PC-9 (cell line): ENCODE measurements at places on chromosomes 4 and X. TPM values are rescaled to one million over a fixed set of nuclear protein-coding genes. Genes with fewer than 3 reads are reported as not detected.

Gene CABS1
- total RNA-seq: not detected in 2 replicates

Gene HTN3
- not detected in 2 replicates for total RNA-seq

Gene CSAG3
- 41.6 and 52.9 TPM in 2 replicates for total RNA-seq

Gene CTSO
- 4.8 and 5.0 TPM in 2 replicates for total RNA-seq

Gene PAGE4
- not detected in 2 replicates for total RNA-seq

- H3K4me1 ChIP-seq: peaks cover 12% of the 10 kb centered on the region
- H3K27me3 ChIP-seq: no peaks in the 10 kb centered on the region
- no peak overlapping the region for H3K4me3 ChIP-seq
- H3K27ac ChIP-seq: peak overlapping the region; percentile 11; the same call in 1 of the 2 replicates
- no peaks in the 10 kb centered on the region for H3K36me3 ChIP-seq
- no peak for DNase-seq
Measured at GRCh38 chr4:38837849-38838248, 18.8 kb downstream of the TLR6 start.

Gene GAGE12H
- not detected in 2 replicates for total RNA-seq

GRCh38 chr4:7261087-7261486 lies 68.7 kb downstream of the SORCS2 start:
- H3K4me3 ChIP-seq: no peak overlapping the region
- no peak overlapping the region for H3K27ac ChIP-seq
- H3K27me3 ChIP-seq: no peaks in the 10 kb centered on the region
- H3K36me3 ChIP-seq: no peaks in the 10 kb centered on the region

Gene GYPE
- total RNA-seq: not detected in 2 replicates

GRCh38 chr4:94960708-94961107 lies 203.0 kb downstream of the BMPR1B start:
- no peak overlapping the region for H3K4me3 ChIP-seq
- no peak overlapping the region for H3K27ac ChIP-seq
- no peak for DNase-seq
- no peaks in the 10 kb centered on the region for H3K27me3 ChIP-seq
- H3K4me1 ChIP-seq: no peaks in the 10 kb centered on the region

DNA sequence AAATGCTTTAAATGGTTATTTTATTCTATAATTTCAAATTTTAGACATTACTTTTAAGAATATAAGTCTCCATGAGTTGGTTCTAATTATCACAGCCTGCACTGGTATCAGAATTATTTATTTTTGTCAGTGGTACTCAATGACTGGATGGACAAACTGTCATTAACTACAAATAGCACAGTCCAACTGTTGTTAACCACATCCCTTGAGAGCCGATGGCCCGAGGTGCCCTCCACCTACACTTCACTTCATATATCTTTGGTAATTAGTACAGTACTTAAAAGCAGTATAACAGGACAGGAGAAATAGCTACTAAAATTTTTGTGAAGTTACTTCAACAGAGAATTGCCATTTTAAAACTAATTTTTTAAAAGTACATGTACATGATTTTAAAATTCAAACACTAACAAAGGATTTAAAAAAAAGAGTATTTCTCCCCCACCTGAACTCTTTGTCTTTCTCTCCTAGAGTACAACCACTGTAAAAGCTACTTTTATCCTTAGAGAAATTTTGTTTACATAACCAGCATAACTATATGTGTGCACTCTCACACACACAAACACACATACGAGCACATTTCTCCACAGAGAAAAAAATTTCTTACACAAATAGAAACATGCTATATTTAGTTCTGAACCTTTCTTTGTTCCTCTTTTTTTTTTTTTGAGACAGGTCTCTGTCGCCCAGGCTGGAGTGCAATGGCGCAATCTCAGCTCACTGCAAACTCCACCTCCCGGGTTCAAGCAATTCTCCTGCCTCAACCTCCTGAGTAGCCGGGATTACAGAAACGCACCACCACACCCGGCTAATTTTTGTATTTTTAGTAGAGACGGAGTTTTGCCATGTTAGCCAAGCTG lies 6.5 kb downstream of the TIFA start:
- H3K4me1 ChIP-seq: peaks cover 20% of the 10 kb centered on the region
- no peaks in the 10 kb centered on the region for H3K27me3 ChIP-seq
- peaks cover 5% of the 10 kb centered on the region for H3K36me3 ChIP-seq
- no peak overlapping the region for H3K4me3 ChIP-seq

- no peaks in the 10 kb centered on the region for H3K27me3 ChIP-seq
- H3K4me3 ChIP-seq: no peak overlapping the region
- DNase-seq: no peak
- no peak overlapping the region for H3K27ac ChIP-seq
- H3K4me1 ChIP-seq: no peaks in the 10 kb centered on the region
Measured at GRCh38 chr4:14000091-14000814, 372.7 kb upstream of the BOD1L1 start.

DNA sequence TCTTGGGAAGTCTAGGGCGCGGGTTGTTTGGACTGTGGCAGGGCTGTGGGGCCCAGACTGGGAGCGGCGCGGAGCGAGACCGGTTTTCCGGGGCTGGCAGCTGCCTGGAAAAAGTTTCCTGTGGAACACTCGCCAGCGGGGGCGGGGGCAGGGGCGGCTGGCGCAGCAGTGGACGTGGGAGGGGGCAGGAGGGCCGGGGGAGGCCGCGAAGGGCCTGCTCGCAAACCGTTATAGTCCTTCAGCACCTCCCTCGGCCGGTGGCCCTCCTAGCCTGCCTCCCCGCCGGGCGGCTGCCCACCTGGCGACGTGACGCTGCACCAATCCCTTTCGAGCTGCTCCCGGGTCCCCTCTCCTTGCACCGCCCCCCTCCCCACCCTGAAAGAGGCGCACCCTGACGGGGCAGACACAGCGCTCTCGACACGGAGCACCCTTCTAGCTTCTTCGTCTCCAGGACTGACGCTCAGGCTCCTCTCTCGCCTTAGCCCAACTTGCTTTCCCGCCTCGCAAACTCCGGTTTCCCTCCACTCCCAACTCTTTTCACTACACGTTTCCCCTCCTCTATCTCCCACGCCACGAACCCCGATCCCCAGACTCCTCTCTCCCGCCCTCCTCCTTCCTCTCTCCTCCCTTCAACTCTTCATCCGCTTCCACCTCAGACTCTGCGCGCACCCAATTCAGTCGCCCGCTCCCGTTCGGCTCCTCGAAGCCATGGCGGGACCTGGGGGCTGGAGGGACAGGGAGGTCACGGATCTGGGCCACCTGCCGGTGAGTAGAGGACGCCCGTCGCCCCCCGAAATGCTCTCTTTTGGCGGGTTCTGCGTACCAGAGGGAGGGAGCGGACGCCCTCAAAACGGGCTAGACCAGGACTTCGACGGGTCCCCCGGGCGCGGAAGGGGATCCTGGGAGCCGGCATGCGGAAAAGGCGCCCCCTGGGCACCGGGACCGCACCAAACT lies at the start of gene NRK:
TSS of gene NRK (plus strand) at position 402 of the 954 bp plus-strand sequence. CDS start at position 709, 307 bp downstream.
- peak; percentile 6 for DNase-seq
- no peaks in the 10 kb centered on the region for H3K36me3 ChIP-seq
- H3K4me1 ChIP-seq: no peaks in the 10 kb centered on the region
- no peaks in the 10 kb centered on the region for H3K27me3 ChIP-seq

Gene PLXNB3
- total RNA-seq: 39.4 and 41.4 TPM in 2 replicates

Gene TCEAL6
- not detected in 2 replicates for total RNA-seq

DNA sequence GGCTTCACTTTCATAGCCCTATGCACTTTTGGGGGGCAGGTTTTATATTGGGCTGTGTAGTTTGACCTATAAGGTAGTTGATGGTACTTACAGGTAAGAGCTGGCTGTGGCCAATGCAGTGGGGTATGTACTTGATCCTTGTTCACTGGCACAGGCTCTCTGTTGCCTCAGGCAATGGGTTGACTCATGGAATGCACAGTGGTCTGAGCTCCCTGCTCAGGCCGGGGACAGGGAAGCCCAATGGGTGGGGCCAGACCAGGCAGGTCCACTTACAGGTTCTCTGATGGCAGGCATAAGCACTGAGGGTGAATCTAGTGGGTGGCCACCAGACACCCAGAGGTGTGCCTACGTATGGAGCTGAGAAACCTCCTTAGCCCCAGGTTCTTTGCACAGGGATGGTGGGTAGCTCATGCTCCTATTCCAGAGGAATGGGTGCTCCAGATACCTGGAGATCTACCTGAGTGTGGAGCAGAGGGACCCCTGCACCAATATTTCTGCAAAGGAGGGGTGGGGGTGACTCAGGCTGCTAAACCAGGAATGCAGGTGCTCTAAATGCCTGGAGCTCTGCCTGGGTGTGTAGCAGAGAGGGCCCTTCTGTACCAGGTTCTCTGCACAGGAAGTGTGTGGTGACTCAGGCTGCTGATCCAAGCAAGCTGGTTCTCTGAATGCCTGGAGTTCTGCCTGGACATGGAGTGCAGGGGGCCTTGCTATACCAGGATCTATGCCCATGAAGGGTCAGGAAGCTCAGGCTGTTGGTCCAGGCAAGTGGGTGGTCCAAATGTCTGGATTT lies 52.3 kb downstream of the IL1RAPL2 start:
- DNase-seq: peak; percentile 80
- no peaks in the 10 kb centered on the region for H3K36me3 ChIP-seq
- H3K27me3 ChIP-seq: no peaks in the 10 kb centered on the region
- peak overlapping the region; percentile 31; the same call in 1 of the 2 replicates for H3K4me3 ChIP-seq
- peaks cover 38% of the 10 kb centered on the region for H3K4me1 ChIP-seq

- no peak for DNase-seq
- H3K36me3 ChIP-seq: no peaks in the 10 kb centered on the region
- no peak overlapping the region for H3K27ac ChIP-seq
- H3K4me3 ChIP-seq: no peak overlapping the region
Measured at GRCh38 chrX:115494161-115494560, 66.8 kb upstream of the PLS3 start.

Gene FDCSP
- not detected in 2 replicates for total RNA-seq

Gene GCNA
- total RNA-seq: 0.48 and 1.4 TPM in 2 replicates

Gene CT45A1
- total RNA-seq: not detected in 2 replicates

DNA sequence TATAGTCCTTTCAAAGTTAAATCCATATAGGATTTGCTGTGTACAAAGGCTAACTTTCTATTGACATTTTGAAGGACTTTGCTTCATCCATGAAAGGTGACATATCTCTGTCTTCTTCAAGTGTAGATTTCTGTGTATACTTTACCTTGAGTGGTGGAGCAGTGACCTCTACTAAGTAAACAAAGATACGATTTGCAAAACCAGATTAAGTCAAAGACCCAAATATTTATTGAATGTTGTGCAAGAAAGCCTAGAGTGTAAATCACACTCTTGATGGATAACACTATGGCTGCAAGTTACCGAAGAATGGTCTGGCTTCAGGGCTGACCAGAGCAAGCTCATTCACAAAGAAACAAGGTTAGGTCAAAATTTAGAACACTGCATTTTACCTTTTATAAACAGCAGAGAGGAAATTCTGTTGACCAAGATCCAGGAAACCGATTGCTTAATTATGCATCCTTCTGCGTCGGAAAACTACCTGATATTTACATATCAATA lies 5.4 kb upstream of the FGG start:
- no peak for DNase-seq
- H3K4me1 ChIP-seq: no peaks in the 10 kb centered on the region
- no peaks in the 10 kb centered on the region for H3K27me3 ChIP-seq
- no peaks in the 10 kb centered on the region for H3K36me3 ChIP-seq

GRCh38 chr4:101914761-101915160 lies 124.2 kb downstream of the BANK1 start:
- no peaks in the 10 kb centered on the region for H3K36me3 ChIP-seq
- no peaks in the 10 kb centered on the region for H3K4me1 ChIP-seq
- H3K27me3 ChIP-seq: no peaks in the 10 kb centered on the region
- DNase-seq: no peak
- no peak overlapping the region for H3K27ac ChIP-seq
- no peak overlapping the region for H3K4me3 ChIP-seq

- no peak overlapping the region for H3K4me3 ChIP-seq
- no peaks in the 10 kb centered on the region for H3K36me3 ChIP-seq
- no peaks in the 10 kb centered on the region for H3K27me3 ChIP-seq
- H3K27ac ChIP-seq: no peak overlapping the region
- no peaks in the 10 kb centered on the region for H3K4me1 ChIP-seq
Measured at GRCh38 chr4:168397611-168398169, 79.1 kb upstream of the DDX60 start.

DNA sequence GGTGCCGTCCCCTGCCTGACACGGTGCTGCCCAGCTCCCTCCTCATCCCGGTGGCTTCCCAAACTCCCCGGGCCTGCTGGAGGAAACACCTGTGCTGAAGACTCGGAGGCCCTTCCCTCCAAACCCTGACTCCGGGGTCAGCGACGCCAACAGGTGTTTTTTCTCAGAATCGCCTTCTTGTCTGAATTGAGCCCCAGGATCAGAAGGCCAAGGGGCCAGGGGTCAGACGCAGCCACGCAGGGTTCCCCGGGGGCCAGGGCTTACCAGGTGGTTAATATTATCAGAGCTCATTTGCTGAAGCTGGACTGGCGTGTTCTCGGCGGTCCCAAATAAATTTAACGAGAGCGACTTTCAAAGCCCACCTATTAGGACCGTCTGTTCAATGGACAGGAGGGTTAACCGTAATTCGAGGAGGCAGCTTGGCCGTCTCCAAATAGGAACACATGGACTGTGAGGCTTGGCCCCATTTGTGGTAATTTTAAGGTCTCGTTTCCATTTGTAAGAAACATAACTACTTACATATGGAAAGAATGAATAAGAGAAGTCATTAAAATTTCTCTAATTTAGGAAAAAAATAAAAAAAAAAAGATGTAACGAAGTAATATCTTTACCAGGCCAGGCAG lies 239.3 kb downstream of the CRLF2 start:
- peaks cover 10% of the 10 kb centered on the region; the same call in 1 of the 2 replicates for H3K27me3 ChIP-seq
- no peaks in the 10 kb centered on the region for H3K36me3 ChIP-seq
- no peak for DNase-seq

GRCh38 chr4:23135792-23136645 lies 443.3 kb downstream of the GBA3 start:
- no peaks in the 10 kb centered on the region for H3K36me3 ChIP-seq
- DNase-seq: no peak
- H3K27me3 ChIP-seq: no peaks in the 10 kb centered on the region
- no peak overlapping the region for H3K4me3 ChIP-seq
- no peak overlapping the region for H3K27ac ChIP-seq

Gene HMX1
- total RNA-seq: not detected in 2 replicates

Gene GUCY1A1
- total RNA-seq: 0.17 and 0.43 TPM in 2 replicates

GRCh38 chr4:78949735-78950134 lies 10.5 kb upstream of the PAQR3 start:
- no peak for DNase-seq
- H3K4me3 ChIP-seq: no peak overlapping the region
- H3K27me3 ChIP-seq: no peaks in the 10 kb centered on the region
- H3K27ac ChIP-seq: no peak overlapping the region
- no peaks in the 10 kb centered on the region for H3K4me1 ChIP-seq
- no peaks in the 10 kb centered on the region for H3K36me3 ChIP-seq
